ENCODE measurements at places on chromosomes 5 and 9. TPM values are rescaled to one million over a fixed set of nuclear protein-coding genes. Genes with fewer than 3 reads are reported as not detected.

The GRM6 gene
- not detected for polyA plus RNA-seq

The IER5L gene
- 5.4 TPM for polyA plus RNA-seq

The LURAP1L gene
- polyA plus RNA-seq, result 3.1 TPM

The SLC25A2 gene
- polyA plus RNA-seq, result 0.05 TPM

The ENHO gene
- polyA plus RNA-seq, result 0.31 TPM

The MYOT gene
- polyA plus RNA-seq, result 0.14 TPM

The CCDC152 gene
- 0.16 TPM for polyA plus RNA-seq

The EGFL7 gene
- 43.2 TPM for polyA plus RNA-seq

The PDE8B gene
- polyA plus RNA-seq, result 0.66 TPM

The MEIKIN gene
- 0.12 TPM for polyA plus RNA-seq

The PHF2 gene
- 11.7 TPM for polyA plus RNA-seq

The PCDHA6 gene
- not detected for polyA plus RNA-seq

The ABITRAM gene
- 12.5 TPM for polyA plus RNA-seq

The MOCS2 gene
- 55.2 TPM for polyA plus RNA-seq

The RASA1 gene
- polyA plus RNA-seq, result 9.3 TPM

The NPDC1 gene
- polyA plus RNA-seq, result 44.3 TPM

The ADAMTS19 gene
- 0.02 TPM for polyA plus RNA-seq

The GDA gene
- polyA plus RNA-seq, result 0.11 TPM

The PRKAA1 gene
- 13.6 TPM for polyA plus RNA-seq

The ZSWIM6 gene
- 3.6 TPM for polyA plus RNA-seq

The TRIP13 gene
- polyA plus RNA-seq, result 6.6 TPM

The PCDHB16 gene
- 0.08 TPM for polyA plus RNA-seq

The IFNA13 gene
- polyA plus RNA-seq, result not detected

The LCN9 gene
- not detected for polyA plus RNA-seq

The NOL6 gene
- polyA plus RNA-seq, result 25.2 TPM

The FOXD4 gene
- polyA plus RNA-seq, result 0.37 TPM

The IGFBPL1 gene
- polyA plus RNA-seq, result 0.02 TPM

The QRFP gene
- polyA plus RNA-seq, result 0.16 TPM

The GGTA1 gene
- polyA plus RNA-seq, result 26.5 TPM

Data from esophagus (tissue), 2 donors.